ENCODE measurements at places on chromosomes 13 and 19.

DNA sequence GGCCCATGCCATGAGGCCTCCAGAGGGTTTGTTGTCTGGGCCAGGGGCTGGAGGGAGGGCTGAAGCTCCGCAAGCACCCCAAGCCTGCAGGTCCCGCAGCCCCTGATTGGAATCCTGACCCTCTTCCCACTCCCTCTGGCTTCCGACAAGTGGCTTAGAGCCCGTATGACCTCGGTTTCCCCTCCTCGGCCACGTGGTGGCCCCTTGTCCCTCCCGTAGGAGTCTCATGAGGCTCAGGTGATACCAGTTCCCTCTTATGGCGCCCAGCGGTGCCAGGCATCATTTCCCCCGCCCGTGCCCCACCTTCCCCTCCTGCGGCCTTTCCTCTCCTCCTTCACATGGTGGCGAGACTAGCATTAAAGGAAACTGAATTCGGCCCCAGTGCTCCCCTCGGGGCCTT is 6.1 kb downstream of the THOP1 start:
- no peak for DNase-seq

- no peak for DNase-seq
Observed at GRCh38 chr19:55111238-55111831, 6.1 kb downstream of the PPP1R12C start.

DNA sequence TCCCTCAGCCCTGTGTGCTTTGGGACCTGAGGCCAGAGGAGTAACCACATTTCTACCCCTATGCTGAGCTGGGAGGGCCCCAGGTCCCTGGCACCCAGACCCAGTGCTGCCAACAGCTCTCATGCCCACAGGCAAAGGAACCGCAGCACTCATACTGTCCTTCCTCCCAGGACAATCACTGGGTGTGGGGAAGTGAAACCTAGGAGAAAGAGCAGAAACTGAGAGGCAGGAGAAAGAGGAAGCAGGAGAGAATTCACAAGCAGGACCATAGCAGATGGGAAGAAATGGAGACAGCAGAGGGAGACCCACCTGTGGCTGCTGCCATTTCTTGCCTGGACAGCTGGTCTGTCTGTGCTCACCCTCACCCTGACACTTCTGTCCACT is 18.9 kb downstream of the CCDC97 start:
- no peak for DNase-seq

- DNase-seq: no peak
Observed at GRCh38 chr19:32406161-32407003, 812 bp downstream of the DPY19L3 start.

DNA sequence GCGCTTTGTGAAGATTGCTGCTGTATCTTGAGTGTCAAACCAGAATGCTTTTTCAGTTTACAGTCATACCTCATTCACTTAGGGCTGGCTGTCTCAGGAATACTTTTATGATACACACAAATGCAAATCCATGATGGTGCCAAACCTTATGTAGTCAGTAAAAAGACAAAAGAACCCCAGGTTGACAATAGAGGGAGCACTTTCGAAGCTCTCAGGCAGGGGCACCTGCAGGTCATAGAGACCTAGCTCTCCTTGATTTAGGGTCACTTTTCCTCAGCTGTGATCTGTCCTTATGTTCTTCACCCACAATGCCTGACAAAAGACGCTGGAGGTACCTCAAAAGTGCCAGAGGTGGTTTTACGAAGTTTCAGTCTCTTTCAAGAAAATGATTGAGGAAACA is 172.2 kb downstream of the DNAJC15 start:
- no peak for DNase-seq

DNA sequence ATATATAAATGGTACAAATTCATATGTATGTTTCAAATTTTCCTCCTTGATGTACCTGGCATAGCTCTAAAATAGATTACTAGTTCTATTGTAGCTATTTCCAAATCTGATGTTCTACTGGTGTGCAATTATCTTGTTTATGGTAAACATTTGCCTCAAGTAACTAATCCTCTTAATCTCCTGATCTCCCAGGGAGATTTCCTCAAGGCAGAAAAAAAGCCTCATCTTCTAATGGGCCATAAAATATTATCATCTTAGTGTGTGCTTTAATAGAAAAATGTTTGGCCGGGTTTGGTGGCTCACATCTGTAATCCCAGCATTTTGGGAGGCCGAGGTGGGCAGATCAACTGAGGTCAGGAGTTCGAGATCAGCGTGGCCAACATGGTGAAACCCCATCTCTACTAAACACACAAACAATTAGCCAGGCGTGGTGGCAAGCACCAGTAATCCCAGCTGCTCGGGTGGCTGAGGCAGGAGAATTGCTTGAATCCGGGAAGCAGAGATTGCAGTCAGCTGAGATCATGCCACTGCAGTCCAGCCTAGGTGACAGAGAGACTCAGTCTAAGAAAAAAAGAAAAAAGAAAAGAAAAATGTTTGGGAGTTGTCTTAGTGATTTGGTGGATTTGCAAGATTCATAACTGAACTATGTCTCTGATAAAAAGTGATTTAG is 498.9 kb upstream of the SLITRK5 start:
- no peak for DNase-seq

GRCh38 chr13:51599444-51600176 is 15.3 kb downstream of the WDFY2 start:
- DNase-seq: no peak

GRCh38 chr19:35740108-35740422 is 2.2 kb downstream of the IGFLR1 start:
- no peak for DNase-seq

DNA sequence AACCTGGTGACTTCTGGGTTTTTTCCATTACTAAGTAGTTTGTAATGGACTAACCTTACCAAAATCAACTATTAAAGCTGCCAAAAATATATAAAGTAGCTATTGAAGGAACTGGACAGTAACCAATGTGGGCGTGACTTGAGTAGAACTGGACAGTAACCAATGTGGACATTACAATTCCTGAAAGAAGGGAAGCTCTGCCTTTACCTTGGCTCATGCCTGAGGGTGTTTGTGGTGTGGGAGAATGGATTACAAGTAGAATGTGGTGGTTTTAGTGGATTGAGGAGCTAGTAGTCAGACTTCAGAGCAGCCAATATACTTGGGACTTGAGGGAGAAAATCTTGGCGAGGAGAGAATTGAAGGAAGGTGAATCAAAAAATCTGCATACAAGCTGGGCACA is 17.5 kb downstream of the LRRC63 start:
- DNase-seq: no peak
